ENCODE measurements at places on chromosomes 3 and 15.

DNA sequence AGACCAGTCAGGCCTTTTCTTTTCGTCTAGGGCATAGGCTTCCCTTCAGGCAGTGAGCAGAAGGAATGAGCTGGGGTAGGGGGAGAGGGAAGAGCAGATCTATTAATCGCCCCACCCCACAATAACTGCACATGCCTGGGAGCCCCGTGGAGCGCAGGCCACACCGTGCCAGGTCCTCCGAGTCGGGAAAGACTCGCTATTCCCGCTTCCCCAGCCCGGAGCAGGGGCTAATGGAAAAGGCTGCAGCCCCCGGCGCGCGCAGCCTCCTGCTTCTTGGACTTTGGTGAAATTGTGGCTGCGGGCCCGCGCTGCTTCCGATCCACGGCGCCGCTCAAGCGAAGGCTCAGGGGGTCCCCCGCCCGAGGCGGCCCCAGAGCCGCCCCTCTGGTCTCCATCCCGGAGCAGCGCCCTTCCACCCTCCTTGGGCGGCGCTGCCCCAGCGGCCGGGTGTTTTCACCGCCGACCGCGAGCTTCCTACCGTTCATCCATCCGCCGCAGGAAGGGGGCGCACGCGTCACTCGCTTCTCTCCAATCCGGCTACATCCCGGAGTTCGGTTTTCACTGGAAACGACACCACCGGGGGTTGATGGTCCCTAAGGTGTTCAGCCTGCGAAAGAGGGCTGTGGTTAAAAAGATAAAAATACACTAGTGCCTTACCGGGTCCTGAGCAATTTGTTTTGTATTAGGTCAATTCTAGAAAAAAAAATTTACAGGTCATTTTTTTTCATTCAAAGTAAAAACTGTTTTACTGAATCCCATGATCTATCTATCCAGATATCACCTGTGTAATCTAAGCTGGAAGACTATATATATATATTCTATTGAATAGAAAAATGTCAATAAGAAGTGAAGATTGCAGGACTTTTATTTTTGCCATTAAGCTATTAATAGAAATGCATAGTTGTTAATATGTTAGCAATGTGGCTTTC, 4.4 kb upstream of the SYNM start:
- DNase-seq = peak; percentile 63

DNA sequence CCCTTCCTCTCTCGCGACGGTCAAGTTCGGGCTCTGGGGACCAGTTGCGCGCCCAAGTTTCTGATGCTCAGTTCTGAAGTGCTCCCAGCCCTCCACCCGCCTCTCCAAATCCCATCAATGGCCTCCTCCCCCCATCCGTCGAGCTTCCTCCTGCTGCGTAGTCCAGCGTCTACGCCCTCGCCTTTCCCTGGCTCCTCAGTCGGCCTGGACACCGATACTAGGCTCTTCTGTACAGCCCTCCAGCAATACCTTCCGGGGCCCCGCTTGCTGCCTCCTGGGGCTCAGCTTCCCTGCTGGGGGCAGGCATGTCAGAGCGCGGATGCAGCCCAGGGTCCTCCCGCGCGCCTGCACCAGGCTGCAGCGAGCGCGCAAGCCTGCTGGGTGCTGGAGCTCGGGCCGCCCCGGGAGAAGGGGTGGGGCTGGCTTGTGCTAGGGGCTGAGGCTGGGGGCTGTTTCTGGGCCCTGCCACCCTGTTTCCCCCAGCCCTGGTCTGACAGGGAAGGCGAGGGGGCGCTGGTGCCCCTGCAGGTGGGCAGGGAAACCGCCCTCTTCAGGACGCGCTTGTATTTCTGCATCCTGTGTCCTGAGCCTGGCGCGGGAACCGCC, 353.3 kb upstream of the SUCLG2 start:
- DNase-seq = no peak

- DNase-seq = no peak
These were observed 508.8 kb downstream of the LPP start for GRCh38 chr3:188662795-188663194.

DNA sequence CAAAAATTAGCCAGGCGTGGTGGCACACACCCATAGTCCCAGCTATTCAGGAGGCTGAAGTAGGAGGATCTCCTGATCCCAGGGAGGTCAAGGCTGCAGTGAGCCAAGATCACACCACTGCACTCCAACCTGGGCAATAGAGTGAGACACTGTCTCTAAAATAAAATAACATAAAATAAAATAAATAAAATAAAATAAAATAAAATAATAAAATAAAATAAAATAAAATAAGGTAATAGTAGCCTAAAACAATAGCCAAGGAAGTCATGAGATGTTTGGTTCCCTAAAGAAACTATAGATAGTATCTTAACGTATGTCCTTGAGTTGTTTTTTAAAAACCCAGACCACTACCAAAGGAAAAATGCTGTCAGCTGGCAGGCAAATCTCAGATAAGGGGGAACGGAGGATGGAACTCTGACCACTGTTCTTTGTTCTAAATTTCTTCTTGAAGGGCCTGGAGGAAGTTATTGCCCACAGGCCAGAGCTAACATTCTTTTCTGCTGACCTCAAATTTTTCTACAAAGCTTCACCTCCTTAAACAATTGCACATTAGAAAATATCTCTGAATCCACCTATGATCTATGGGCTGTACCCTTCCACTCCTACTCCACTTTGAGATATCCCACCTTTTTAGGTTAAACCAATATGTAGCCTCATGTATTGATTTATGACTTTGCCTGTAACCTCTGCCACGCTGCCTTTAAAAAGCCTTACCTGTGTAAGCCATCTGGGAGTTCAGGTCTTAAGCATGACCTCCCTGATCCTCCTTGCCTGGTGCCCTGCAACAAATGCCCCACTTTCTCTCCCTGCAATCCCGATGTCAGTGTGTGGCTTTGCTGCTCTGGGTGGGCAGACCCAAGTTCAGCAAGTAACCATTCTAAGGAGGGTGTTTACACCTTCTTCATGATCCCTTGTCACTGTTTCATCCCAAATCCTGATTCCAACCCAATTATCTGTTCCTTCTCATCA, 126.2 kb upstream of the BHLHE40 start:
- DNase-seq = no peak

GRCh38 chr15:101242160-101242998, 9.5 kb downstream of the CHSY1 start:
- DNase-seq = peak; percentile 93

DNA sequence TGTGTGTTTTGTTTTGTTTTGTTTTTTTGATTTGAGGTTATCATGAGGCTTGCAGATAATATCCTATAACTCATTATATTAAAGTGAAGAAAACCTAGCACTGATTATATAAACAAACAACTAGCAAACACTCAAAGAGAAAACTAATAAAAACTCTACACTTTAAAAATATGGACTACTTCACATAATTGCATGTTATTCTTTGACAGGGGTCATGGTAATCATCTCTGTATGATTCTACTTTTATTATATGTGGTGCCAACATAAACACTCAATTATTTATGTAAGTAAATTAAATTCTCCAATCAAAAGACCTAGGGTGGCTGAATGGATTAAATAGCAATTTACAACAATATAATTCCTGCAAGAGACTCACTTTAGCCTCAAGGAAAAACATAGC, 44.6 kb upstream of the P3H2 start:
- DNase-seq = no peak

- DNase-seq = no peak
These were observed 50.8 kb upstream of the BLM start for GRCh38 chr15:90666135-90666909.

GRCh38 chr3:106339551-106339950, 470.7 kb upstream of the CBLB start:
- DNase-seq = no peak

DNA sequence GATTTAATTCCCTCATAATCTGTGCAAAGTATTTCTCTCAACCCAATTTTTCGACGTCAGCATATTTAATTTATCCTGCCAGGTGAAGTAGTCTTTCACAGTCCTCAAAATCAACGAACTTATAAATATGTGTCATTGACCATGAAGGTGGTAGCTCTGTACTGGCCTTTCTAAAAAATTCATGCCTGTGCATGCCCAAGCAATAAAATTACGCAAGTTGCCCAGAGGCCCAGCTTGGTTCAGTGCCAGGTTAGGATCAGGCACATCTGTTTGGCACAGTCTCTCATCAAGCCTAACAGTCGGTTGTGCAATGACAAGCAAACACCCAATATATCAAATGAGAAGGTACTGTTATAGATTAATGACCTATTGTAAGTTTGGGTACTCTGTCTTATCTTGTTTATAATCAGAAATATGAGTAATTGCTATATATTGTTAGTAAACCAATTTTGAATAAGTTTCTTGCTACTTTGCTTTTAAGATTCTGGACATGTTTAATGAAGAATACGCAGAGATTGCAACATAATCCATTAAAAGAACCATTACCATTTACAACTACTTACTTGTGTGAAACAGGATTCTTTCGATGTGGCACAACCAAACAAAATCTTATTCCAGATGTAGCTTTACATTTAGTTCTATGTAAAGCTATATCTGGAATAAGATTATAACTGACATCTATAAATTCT, 159.0 kb upstream of the IL12A start:
- peak; percentile 89 for DNase-seq

DNA sequence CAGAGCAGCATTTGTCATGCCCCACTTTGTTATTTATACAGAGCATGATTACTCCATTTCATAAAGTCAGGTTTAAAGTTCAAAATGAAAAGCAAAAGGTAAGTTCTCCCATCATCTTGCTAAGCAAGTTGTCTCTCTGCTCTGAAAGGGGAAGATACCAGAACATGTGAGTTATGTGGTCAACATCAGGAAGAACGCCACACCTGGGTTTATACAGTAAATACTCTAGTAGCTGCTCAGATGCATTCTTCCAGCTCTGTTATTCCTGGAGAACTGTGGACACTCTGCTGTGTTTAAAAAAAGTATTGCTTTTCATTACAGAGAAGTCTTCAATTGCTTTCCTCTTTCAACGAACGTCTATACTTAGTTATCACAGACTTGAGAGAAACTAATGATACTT, 145.7 kb downstream of the PLCL2 start:
- DNase-seq = no peak

- no peak for DNase-seq
These were observed 185.8 kb upstream of the TTC14 start for GRCh38 chr3:180416111-180416594.

GRCh38 chr3:153320585-153321128, 158.6 kb downstream of the RAP2B start:
- DNase-seq = no peak

GRCh38 chr15:66067687-66068086, 185.9 kb downstream of the MEGF11 start:
- DNase-seq = no peak

DNA sequence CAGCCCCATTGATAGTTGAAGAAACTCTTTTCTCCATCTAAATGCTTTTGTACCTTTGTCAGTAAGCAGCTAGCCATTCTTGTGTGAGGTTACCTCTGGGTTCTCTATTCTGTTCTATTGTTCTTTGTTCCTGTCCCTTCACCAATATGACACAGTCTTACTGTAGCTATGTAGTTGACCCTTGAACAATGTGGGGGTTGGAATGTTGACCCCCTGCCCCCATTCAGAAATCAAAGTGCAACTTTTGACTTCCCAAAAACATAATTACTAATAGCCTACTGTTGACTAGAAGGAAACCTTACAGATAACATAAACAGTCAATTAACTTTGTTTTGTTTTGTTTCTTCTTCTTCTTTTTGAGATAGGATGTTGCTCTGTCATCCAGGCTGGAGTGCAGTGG, 18.7 kb downstream of the KLHL18 start:
- DNase-seq = no peak

DNA sequence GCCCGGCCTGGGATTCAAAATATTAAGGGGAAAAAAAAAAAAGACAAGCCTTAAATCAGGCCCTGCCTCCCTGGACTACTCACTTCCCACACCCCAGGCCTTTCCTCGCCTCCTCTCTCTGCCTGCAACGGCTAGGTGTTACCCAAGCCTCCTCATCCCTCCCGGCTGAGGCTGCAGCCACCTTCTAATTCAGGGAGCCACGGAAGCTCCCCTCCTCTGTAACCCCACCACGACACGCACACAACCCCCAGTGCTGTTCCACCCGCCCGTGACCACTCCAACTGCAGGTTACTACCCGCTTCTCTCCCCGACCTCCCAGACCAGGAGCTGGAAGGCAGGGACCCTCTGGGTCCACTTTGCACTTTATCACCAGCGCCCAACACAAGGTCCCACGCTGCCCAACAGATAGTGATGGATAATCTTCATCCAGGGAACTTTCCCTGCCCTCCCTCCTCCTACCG, 936 bp downstream of the KIF7 start:
- no peak for DNase-seq

GRCh38 chr3:10887015-10887414, 71.0 kb downstream of the SLC6A11 start:
- no peak for DNase-seq
